ENCODE measurements at places on chromosomes 16 and 17. TPM values are rescaled to one million over a fixed set of nuclear protein-coding genes. Genes with fewer than 3 reads are reported as not detected.
A peak's percentile ranks its signal among the peaks of the same experiment; 100 is the strongest.

DNA sequence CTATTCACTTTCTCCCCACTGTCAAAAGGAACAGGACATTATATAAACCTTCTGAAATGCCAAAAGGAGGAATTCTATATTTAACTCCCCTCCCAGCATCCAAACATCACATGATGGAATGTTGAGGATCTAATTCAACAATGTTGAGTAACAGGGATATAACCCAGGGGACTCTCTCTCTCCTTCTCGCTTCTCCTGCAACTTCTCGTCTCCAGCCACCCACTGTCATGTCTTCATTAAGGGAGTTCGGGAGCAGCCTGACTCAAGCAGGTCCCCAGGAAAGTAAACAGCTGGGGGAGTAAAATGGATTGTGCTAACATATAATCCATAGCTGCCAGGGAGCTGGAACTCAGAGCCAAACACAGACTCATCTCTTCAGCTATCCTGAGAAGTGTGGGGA, 51.7 kb downstream of the GRIN2A start:
- no peak for DNase-seq
- H3K27me3 ChIP-seq: no peaks in the 10 kb centered on the region
- no peaks in the 10 kb centered on the region for H3K36me3 ChIP-seq
- no peaks in the 10 kb centered on the region for H3K4me1 ChIP-seq
- H3K4me3 ChIP-seq: no peak overlapping the region

DNA sequence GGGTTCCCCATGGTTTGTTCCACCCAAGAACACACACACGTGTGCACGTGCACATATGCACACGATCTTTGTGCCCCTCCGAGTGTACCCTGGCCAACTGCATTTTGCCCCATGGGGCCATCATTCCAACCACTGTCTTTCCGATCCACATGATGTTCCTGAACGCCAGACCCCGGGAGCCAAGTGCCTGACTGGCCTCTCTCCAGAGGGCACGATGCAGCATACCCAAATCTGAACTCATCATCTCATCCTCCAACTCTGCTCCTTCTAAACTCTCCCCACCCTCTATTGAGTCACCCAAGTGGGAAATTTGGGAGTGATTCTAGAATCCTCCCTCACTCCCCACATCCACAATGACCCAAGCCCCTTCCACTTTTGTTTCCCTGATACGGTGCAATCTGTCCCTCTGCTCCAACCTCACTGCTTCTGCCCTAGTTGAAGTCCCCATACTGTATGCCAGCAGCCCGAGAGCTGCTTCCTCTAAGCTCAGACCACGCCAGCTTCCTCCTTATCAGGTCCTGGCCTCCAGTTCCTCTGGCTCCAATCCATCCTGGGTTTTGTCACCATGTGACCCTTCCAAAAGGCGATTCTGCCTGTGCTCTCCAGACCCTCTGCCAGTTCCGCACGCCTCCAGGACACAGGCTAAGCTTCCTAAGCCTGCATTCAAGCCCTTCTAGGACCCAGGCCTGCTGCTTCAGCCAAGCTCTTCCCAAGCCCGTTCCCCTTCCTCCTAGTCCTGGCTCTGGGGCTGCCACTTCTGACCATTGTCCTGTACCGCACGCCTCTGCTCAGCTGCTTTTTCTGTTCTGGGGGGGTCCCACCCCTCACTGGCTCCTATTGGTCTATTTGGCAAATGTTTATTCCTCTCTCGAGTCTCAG, 10.1 kb upstream of the TMEM208 start:
- no peak for DNase-seq
- H3K4me1 ChIP-seq: no peaks in the 10 kb centered on the region
- no peak overlapping the region for H3K27ac ChIP-seq
- H3K4me3 ChIP-seq: no peak overlapping the region
- H3K27me3 ChIP-seq: no peaks in the 10 kb centered on the region

- H3K4me3 ChIP-seq: no peak overlapping the region
- peaks cover 5% of the 10 kb centered on the region for H3K27me3 ChIP-seq
- no peak overlapping the region for H3K27ac ChIP-seq
- no peaks in the 10 kb centered on the region for H3K36me3 ChIP-seq
- no peaks in the 10 kb centered on the region for H3K4me1 ChIP-seq
- DNase-seq: no peak
Observed at GRCh38 chr17:76953946-76954345, 85.7 kb downstream of the MGAT5B start.

DNA sequence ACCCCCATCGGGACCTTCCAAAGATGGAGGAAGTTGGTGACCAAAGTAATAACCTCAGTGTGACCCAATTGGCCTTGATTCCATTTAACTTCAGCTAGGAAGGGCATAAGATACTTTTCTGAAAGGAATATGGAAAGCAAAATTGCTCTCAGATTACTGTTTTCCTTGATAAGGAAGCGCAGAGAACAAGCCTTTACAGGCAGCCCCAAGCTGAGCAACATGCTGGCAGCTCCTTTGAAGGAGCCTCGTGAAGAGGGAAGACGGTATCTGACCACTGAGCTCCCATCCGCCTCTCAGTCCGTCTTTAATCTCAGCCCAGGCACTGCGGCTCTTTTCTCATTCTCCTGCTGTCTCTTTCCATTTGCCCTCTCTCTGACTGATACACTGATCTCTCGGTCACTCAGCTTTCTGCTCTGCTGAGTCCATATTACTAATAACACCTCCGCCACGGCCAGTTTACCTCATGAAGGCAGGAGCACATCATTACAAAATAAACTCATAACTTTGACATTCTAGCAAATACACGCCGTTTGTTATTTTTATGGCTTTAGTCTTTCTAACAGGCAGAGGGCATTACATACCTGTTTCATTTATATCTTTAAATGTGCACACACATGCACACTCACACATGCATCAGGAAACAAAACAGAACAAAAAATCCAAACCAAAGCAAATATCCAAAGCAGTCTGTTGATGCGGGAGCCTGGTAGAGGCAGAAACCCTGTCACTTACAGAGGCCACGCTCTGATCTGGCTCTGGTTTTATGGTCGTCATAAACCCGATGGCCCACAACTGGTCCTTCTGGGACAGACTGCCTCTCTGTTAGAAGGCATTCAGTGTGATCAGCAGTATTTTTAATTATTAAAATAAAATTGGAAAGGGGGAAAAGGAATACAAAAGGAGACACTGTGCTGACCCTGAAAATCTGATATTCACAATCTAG, 183.2 kb downstream of the AATF start:
- H3K27me3 ChIP-seq: no peaks in the 10 kb centered on the region
- DNase-seq: no peak
- H3K4me1 ChIP-seq: peaks cover 7% of the 10 kb centered on the region
- no peak overlapping the region for H3K4me3 ChIP-seq
- no peak overlapping the region for H3K27ac ChIP-seq
- H3K36me3 ChIP-seq: peaks cover 21% of the 10 kb centered on the region

DNA sequence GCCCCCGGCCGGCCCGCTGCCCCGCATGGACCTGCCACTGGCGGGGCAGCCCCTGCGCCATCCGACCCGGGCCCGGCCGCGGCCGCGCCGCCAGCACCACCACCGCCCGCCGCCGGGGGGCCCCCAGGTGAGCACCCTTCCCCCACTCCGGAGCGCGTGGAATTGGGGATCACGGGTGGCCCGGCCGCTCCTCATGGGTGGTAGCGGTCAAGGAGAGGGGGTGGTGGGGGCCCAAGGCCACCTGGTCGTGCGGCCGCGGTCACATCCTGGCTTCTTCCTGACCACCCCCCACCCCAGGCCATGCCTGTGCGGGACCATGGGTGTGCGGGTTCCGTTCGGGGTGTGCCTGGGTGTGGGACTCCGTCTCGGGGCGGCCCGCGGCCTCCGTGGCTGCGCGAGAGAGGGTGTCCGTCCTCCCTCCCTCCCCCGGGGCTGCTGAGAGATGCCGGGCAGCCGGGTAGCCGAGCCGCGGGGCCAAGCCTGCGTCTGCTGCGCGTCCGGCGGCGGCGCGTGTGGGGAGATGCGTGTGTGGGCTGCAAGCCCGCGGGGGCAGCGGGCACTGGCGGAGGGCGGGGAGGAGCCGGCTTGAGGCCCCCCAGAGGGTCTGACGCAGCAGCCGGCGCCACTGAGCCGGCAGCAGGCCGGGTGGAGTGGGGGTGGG, 6.8 kb downstream of the ACD start:
- H3K36me3 ChIP-seq: peaks cover 70% of the 10 kb centered on the region
- no peaks in the 10 kb centered on the region for H3K27me3 ChIP-seq
- DNase-seq: no peak
- peaks cover 3% of the 10 kb centered on the region for H3K4me1 ChIP-seq
- no peak overlapping the region for H3K27ac ChIP-seq

GRCh38 chr16:85391769-85392583, 221.1 kb upstream of the GSE1 start:
- H3K4me1 ChIP-seq: no peaks in the 10 kb centered on the region
- no peak overlapping the region for H3K27ac ChIP-seq
- no peaks in the 10 kb centered on the region for H3K27me3 ChIP-seq
- no peak for DNase-seq
- H3K4me3 ChIP-seq: no peak overlapping the region

- DNase-seq: no peak
- no peak overlapping the region for H3K27ac ChIP-seq
- no peak overlapping the region for H3K4me3 ChIP-seq
- no peaks in the 10 kb centered on the region for H3K27me3 ChIP-seq
- peaks cover 51% of the 10 kb centered on the region for H3K36me3 ChIP-seq
Observed at GRCh38 chr16:74902161-74902560, 82.8 kb downstream of the WDR59 start.

GRCh38 chr16:19294156-19294649, 8.7 kb downstream of the CLEC19A start:
- peak overlapping the region; percentile 83 for H3K27ac ChIP-seq
- no peaks in the 10 kb centered on the region for H3K36me3 ChIP-seq
- peak; percentile 22 for DNase-seq
- H3K4me3 ChIP-seq: peak overlapping the region; percentile 17

DNA sequence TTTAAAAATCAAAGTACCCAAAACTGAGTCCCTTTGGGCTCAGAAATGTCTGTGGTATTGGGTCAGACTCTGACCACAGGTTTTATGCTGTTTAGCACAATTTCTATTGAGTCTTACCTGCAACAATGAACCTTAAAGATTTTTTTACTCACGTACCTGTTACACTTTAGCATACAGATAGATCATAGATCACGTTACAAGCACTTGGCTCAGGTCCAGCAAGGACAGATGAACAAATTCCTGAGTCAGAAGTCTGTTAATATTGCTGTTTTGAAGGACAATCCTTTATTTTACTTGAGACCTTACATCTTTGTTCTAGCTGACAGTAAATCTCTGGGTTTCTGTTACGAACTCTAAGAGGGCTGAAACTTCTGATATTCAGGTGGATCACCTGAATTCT, 12.8 kb downstream of the SLC7A6OS start:
- H3K36me3 ChIP-seq: peaks cover 93% of the 10 kb centered on the region
- DNase-seq: no peak
- peak overlapping the region; percentile 25 for H3K27ac ChIP-seq
- H3K27me3 ChIP-seq: no peaks in the 10 kb centered on the region

- peaks cover 22% of the 10 kb centered on the region for H3K36me3 ChIP-seq
- peak overlapping the region; percentile 54 for H3K27ac ChIP-seq
- no peak for DNase-seq
- H3K4me1 ChIP-seq: peaks cover 42% of the 10 kb centered on the region
- no peaks in the 10 kb centered on the region for H3K27me3 ChIP-seq
Observed at GRCh38 chr17:3959295-3959899, 4.8 kb downstream of the ATP2A3 start.

DNA sequence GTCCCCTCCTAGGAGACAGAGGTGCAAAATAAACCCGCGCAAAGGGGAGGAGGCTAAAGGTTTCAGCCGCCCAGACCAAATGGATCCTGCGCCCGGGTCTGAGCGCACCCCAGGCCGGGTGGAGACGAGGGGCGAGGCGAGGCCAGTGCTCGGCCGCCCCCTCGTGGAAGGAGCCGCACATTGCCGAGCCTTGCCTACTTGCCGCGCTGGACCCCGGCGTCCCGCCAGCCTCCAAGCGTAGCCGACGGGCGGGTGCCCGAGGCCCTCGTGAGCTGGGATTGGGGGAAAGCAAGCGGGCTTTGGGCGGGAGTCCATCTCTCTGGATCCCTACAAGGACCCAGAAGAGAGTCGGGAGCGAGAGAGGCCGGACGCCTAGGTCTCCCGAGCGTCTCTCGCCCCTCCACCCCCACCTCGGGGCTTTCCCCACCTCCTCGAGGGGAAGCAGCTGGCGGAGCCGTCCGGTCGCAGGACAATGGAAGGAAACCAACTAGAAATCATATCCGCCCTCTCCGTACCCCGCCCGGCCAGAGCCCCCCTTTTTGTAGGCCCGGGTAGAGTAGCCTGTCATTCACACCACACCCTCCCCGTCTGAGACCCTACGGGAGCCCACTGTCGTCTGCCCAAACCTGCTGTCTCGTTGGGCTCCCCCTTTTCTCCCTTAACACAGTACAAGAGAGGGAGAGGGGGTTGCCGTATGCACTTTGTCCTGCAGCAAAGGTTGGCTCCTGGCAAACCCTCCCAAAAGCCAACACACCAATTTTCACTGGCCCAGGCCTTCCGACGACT, 664 bp upstream of the BCL6B start:
- H3K36me3 ChIP-seq: peaks cover 6% of the 10 kb centered on the region
- peak; percentile 77 for DNase-seq
- H3K27ac ChIP-seq: peak overlapping the region; percentile 65
- no peaks in the 10 kb centered on the region for H3K27me3 ChIP-seq
- H3K4me3 ChIP-seq: peak overlapping the region; percentile 65

Gene IL21R
- total RNA-seq: 84.2 TPM

Gene MAPK7
- 18.9 TPM for total RNA-seq

Gene ZG16
- not detected for total RNA-seq

Gene WNK4
- 0.16 TPM for total RNA-seq

Gene NTN3
- total RNA-seq: not detected

Gene SLC16A6
- total RNA-seq: 3.1 TPM

All from activated T-helper 2 cell treated with anti-CD3 and anti-CD28 coated beads, Interferon-gamma antibody, Interleukin-2, Interleukin-4, amounts not matched to agents 10 μg/mL and 5 μg/mL and 100 μg/mL, durations not matched to agents 14 hours and 24 hours and 36 hours (primary cell).